ENCODE measurements at places on chromosomes 12 and 14.
A peak's percentile ranks its signal among the peaks of the same experiment; 100 is the strongest.

DNA sequence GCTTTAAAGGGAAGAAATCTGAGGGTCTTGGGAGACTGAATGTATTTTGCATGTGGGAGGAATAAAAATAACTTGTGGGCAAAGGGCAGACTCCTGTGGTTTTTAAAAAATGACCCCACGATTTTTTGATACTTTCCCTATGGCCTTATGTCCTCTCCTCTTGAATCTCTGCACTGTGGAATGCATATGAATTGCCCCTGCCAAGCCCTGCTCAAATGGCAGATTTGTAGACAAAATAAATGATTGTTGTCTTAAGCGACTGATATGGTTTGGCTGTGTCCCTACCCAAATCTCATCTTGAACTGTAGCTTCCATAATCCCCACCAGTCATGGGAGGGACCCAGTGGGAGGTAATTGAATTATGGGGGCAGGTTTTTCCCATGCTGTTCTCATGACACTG is 223.8 kb downstream of the DACT1 start:
- no peak for DNase-seq

GRCh38 chr14:63493246-63493645 is 49.9 kb downstream of the PPP2R5E start:
- no peak for DNase-seq

GRCh38 chr12:27696864-27697564 is 767 bp downstream of the REP15 start:
- no peak for DNase-seq

DNA sequence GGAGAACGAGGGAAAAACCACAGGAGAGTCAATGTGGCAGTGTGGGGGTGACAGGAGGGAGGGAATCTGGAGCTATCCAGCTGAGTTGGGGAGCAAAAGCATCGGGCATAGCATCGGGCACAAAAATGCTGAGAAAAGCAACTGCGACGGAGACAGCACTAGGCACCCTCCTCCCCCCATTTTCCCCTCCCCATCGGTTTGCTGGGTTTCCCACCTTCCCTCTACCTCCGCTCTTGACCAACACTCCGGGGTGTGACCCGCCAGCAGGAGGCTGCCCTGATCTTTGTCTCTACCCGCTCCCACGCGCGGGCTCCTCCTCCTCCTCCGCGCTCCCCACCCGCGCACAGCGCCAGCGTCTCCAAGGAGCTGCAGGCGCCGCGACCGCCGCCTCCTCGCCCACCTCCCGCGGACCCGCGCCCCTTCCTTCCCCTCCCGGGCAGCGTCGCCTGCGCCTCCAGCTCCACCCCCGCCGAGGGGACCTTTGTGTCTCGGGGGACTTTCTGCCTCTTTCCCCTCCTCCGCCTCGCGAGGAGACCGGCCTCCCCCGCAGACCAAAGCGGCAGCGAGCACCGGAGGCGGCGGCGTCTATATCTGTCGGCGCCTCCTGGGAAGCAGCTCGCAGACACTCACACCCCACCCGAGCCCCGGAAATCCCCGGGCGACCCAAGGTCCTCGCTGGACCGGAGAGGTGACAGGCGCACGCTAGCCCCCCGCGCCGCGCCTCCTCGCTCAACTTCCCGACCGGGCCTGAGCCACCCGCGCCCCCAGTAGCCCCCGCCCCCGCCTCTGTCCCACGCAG is 920 bp downstream of the CDK17 start:
- DNase-seq: peak; percentile 87

Measured in B cell (primary cell).